ENCODE measurements at places on chromosomes 7 and 10.

DNA sequence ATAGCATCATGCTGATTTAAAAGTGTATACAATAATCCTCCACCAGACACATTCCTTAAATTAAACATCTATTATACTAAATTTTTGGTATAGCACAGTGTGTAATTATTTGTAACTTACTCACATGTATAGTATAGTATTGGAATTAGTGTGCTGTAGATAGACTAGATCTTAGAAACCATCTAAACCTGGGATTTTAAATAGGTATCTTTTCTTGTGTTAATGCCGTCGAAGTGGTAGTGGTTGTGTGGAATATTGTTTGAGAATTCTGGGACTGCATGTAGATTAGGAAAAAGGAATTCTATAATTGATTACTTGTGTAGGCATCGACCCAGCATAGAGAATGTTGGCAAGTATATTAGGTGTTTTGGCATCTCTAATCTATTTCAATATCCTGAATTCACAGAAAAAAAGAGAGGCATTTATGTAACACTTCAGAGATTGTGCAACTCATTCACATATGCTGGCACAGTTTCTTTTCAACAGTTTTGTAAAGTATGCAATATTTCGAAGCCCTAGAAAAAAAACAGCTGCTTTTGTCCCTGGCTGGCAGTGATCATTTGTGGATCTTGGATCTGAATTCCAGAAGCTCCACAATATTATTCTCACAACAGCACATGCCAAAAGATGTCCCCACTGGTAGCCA lies 145.5 kb upstream of the AGR3 start:
- DNase-seq, result no peak

DNA sequence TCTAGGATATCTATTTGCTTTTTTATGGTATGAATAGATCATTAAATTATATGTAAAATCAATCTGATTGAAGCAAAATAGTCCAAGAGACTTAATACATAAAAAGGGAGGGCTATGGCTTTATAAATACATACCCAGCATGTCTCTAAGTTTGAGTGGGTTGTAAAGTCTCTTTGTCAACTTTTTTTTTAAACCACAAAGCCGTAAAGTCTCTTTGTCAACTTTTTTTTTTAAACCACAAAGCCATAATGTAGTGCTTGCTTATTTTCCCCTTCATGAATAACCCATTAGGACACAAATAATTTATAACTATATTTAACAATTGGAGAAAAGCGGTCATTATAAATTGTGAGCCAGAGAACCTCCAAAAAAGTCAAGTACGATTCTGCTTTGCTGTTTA lies 5.7 kb downstream of the HECTD2 start:
- no peak for DNase-seq

DNA sequence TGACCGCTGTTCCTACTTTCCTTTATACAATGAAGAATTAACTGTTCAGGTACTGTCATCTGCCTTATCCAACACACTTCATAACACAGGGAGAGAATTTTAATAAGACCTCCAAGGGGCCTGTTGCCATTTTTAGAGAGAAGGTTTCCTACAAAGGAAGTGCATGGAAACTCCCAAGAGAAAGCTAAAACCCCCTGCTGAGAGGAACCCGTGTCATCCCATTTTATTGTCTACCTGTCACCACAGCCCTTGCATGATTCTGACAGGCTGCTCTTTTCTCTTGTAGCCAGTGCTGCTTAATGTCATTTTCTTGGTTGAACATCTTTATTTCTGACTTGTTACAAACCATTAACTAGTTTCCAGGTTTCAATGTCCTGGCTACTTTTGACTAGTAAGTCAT lies 98.4 kb downstream of the SNX10 start:
- no peak for DNase-seq

- no peak for DNase-seq
Observed at GRCh38 chr7:100667331-100668068, 6.0 kb upstream of the GNB2 start.

- no peak for DNase-seq
Observed at GRCh38 chr7:44787762-44788161, 8.7 kb upstream of the PPIA start.

DNA sequence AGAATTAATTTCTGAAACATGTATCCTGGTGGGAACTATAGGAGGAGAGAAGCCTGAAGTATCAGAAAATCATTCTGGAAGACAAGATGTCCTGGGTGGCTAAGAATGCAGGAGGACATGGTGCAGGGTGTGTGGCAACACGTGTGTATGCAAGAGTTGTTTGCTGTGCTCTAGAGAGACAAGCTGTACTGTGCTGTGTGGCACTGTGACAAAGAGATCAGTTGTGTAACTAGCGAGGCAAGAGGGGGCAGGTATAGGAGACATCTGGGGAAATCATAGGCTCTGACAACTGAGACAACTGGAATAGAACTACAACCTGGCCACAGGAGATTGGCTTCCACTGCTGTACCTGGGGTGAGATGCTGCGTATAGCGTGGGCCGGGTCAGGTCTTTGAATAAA lies 9.3 kb downstream of the ITGA8 start:
- no peak for DNase-seq

GRCh38 chr10:7315906-7316305 lies 94.9 kb downstream of the SFMBT2 start:
- no peak for DNase-seq

DNA sequence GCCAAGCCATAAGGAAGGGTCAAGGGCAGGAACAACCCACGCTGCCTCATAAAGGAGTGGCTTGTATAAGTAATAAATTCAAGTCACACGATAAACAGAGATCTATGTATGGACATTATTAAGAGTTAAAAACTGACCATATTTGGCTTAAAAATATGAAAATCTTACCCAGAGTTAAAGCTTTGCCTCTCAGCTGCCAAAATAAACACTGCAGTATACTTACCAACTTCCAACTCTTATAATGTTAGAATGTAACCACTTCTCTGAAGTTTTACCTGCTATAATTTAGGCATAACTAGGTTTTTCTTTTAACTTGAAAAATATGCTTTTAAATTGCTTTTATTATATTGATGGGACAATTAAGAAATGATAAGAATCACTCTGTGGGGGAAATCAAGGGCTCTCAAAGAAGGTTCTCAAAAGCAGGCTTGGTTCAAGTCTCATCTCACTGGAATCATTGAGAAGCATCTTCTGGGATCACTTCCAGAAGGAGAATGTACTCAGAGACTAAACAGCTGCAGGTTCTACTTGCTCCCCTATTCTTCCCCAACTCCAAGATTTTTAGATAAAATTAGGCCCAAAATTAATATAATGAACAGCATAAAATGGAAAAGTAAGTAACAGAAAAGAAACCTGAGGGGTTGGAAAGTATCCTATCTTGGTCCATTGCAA lies 16.1 kb upstream of the CAV2 start:
- DNase-seq, result no peak

- DNase-seq, result no peak
Observed at GRCh38 chr7:28163949-28164348, 16.6 kb downstream of the JAZF1 start.

DNA sequence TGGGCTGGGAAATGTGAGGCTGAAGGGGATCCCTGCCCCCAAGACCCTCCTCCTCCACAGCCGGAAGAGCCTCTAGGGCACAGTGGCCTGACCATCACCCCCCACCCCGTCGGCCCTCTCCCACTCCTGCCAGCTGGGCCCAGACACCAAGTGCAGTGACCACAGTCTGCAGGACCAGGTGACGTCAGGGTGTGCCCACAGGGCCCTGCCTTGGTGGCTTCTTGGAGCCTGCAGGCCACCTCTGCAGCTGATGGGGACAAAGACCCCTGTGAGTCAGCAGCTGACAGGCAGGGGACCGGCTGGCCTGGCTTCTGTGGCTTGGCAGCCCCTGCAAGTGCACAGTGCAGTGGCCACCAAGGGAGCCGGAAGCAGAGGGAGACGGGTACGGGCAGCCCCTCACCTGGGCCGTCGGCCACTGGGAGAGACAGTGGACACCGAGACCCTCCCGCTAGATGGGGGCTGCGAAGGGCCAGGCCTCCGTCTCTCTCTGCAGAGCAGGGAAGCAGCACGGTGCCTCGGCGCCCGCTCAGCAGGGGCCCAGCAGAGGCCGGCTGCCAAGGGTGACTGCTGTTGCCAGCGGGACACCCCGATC lies 274.6 kb downstream of the ELFN1 start:
- DNase-seq, result no peak

DNA sequence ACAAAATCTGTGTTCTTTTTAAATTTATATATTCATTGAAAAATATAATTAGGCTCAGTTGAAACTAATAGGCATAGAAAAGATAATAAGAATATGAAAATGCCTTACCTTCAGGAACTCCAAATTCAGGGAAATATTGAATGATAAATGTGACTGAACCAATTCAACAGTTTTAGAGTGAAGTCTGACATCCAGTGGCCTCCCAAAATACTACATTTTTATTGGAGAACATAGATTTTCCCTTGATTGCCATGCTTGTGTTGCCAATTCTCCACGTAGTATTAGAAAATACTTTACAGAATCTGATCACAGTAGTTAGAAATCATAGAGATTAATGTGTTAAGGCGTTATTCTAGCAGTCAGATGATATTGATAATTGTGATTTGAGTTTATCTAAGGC lies 1246.7 kb downstream of the GATA3 start:
- DNase-seq, result no peak

- DNase-seq, result no peak
Observed at GRCh38 chr7:136665878-136666509, 202.5 kb upstream of the CHRM2 start.

DNA sequence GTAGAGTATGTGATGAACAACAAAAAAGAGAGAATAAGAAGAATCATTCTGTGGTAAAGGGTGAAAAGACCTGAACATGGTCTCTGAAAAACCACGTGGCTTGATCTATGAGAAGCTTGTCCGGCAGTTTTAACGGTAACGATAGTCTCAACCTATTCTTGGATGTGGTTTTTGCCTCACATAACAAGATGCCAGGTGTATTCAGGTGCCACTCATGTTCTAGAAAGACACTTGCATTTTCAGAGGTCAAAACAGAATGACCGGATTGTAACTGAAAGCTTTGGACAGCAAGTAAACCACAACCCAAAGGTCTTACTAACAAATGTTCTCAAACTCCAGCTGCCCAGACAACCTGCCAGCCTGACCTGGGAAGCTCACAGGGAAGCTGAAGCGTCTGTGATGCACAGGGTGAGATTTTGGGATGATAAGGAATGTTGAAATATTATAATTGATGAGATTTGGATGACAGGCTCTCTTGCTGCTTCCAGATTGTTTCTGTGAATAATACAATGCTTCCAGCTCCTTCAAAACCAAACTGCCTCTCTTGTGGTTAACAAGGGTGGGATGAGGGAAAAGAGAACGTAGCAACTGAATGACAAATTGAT lies 137.4 kb upstream of the GRB10 start:
- no peak for DNase-seq

- DNase-seq, result peak; percentile 73
Observed at GRCh38 chr7:157875230-157876179, 538.7 kb downstream of the DNAJB6 start.

DNA sequence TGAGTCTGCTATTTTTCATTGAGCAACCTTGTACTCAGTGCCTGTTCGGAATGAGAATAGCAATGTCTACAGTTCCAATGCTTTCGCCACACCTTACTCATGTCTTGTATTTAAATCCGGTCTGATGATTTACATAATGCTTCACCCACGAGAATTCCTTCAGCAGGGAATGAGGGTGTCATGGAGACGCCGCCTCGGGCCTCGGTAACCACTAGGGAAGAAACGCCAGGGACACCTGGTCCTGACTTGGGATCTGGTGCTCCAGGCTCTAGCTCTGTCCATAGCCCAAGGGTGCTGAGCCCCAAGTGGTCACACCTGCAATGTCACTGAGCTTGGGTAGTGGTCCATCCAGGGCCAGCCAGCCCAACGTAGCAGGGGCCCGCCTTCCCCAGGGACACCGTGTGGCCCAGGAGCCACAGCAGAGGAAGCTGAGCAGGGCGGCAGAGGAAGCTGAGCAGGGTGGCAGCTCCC lies 37.4 kb downstream of the PRKAG2 start:
- DNase-seq, result no peak

GRCh38 chr10:350981-351501 lies 215.8 kb downstream of the ZMYND11 start:
- no peak for DNase-seq

GRCh38 chr7:42214060-42214679 lies 22.8 kb downstream of the GLI3 start:
- DNase-seq, result no peak

- no peak for DNase-seq
Observed at GRCh38 chr7:41994746-41995110, 242.3 kb downstream of the GLI3 start.

- DNase-seq, result no peak
Observed at GRCh38 chr7:133699386-133699785, 427.8 kb upstream of the LRGUK start.

Measured in stimulated activated CD8-positive, alpha-beta memory T cell treated with anti-CD3 and anti-CD28 coated beads, Interleukin-4, amount 100 ng/mL, for 48 hours (primary cell).